Right lung (tissue), 10 donors: ENCODE measurements at places on chromosomes 4 and X. TPM values are rescaled to one million over a fixed set of nuclear protein-coding genes. Genes with fewer than 3 reads are reported as not detected.

Gene FANCB
- polyA plus RNA-seq, result 6.4 TPM

Gene TLR1
- 4.5 TPM for polyA plus RNA-seq

DNA sequence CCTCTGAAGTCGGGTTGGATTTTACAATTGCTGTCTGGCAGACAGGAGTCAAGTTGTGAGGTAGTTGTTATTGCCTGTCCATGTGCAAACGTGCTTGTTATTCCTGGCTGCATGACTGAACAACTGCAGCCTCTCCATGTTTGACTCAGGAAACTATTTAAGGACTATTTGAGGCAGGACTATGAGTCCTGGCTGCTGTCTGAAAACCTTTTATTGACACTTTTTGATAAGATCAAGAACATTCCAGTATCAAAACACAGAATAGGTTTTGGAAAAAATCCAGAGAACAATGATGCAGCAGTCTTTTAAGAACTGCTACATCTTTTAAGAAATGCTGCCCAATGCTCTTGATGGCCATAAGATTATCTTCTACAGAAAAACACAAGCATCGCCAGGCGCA is 10.0 kb upstream of the SPRY1 start:
- DNase-seq, result no peak

- no peak for DNase-seq
Observed at GRCh38 chrX:76919761-76920160, 492.3 kb downstream of the MAGEE1 start.
